Pancreas (tissue), 10 donors: ENCODE measurements at places on chromosomes 7 and 10. TPM values are rescaled to one million over a fixed set of nuclear protein-coding genes. Genes with fewer than 3 reads are reported as not detected.

GRCh38 chr7:158358926-158359645 lies 228.5 kb downstream of the PTPRN2 start:
- DNase-seq, result no peak

DNA sequence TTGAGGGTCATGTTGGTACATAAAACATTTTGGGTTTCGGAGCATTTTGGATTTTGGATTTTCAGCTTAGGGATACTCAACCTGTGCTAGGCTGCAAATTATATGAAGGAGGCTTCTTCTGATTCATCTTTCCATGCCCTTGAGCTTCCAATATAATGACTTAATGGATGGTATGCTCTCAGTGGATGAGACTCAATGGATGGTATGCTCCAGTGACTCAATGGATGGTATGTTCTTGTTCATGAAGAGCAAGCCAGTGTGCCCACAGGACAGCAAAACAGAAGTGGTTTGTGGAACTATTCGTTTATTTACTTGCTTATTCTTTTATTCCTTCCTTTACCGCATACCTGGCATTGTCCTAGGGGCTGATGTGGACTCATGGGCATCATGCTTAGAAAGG lies 969.6 kb downstream of the LRMDA start:
- DNase-seq, result no peak

DNA sequence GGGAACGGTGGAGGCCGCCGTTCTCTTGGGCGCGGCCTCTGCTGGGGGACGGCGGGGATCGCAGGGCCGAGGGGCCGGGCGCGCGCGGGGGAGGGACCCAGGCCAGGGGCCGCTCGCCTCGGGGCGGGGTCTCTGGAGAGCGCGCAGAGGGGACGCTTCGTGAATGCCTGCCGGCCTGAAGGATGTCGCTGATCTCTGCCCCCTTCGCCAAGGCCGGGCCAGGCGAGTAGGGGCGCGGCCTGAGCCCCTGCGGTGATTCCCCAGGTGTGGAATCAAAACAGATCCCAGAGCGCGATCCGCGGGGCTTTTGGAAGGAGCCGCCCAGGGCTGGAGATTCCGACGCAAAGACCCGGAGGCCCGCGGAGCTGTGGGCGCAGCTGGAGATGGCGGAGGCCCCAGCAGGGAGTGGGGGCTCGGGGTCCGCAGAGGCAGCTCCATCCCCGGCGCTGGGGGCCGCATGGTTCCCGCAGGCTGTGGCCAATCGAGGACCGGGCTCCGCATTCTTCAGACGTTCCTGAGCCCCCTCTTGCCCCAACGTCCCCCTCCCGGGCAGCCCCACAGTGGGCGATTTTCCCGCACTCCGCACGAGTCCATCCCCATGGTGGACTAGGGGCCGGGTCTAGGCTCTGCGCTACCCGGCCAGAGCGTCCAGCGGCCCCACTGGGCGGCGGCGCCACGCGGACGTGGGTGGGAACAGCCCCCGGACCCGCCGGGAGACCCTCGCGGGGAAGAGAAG lies 166.0 kb downstream of the ACTR3B start:
- DNase-seq, result no peak

DNA sequence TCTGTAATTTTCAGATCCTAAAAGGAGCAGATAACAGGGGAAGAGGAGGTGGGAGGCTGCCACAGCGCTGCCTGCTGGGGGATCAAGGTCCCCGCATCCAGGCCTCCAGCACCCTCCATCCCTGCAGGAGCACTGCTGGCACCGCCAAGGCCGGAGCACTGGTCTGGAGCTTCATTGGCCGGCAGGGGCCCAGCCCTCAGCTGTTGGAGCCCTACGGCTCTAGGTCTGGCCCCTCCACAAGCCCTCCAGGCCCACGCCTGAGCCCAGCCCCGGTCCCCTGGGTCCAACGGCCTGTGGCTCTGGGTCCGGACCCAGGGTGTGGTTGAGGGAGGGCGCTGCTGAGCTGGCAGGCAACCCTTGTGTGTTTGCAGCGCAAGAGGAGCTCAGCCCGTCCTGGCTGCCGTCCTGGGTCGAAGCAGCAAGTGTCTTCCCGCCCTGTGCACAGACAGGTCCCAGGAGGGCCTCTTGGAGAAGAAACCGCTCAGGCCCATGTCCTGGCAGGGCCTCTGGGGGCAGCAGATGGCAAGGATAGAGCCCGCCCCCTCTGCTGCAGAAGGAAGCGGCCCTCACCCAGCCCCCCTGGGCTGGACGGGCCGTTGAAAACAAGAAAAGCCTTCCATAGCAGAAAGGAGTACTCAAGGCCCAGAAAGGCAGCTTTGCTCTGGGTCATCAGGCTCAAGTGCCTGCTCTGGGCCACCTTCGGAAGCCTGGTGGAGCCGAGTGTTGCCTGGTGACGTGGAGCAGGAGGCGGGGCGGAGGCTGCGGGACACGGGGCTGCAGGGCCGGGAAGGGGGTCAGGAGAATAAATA lies 54.3 kb upstream of the TNRC18 start:
- DNase-seq, result no peak

The DEPP1 gene
- 136 TPM for total RNA-seq

The GDF10 gene
- total RNA-seq, result 13.7 TPM

The FGL2 gene
- total RNA-seq, result 1.6 TPM

The ASZ1 gene
- total RNA-seq, result not detected

The PNLIP gene
- 39,320 TPM for total RNA-seq

DNA sequence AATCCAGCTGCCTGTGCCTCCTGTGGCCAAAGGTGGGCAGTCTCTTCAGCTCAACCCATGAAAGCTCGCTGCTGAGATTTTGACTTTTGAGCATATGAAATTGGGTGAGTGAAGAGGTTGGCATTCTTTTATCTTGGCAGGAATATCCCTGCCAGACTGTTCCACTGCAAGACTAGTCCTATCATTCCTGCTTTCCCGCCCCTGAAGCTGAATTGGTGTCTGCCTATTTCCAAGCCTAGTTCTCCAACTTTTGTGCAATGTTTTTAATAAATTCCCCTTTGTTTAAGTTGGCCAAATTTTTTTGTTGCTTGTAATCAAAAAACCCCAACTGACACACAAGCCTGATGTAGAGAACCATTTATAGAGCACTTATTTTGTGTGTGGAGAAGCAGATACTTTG lies 34.8 kb upstream of the BICC1 start:
- DNase-seq, result no peak

GRCh38 chr10:97821308-97822038 lies 28.2 kb upstream of the GOLGA7B start:
- no peak for DNase-seq

The REPIN1 gene
- 51.7 TPM for total RNA-seq

The AZGP1 gene
- total RNA-seq, result 174 TPM

GRCh38 chr7:1933066-1933750 lies 263.1 kb downstream of the ELFN1 start:
- no peak for DNase-seq

DNA sequence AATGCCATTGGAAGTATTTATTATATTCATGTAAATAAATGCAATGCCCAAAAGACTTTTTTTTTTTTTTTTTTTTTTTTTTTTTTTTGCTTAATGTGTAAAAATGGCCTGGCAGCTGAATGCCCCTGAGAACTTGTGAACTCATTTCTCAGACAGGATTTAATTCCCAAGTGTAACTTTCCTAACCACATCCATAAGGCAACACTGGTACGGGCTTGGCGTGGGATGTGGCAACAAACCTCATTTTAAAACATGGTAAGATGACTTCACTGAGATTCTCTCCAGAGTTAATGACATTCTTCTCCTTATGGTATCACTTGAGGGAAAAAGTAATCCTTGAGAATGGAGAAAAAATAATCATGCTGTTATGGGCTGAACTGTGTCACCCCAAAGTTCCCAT lies 150.4 kb downstream of the DGKI start:
- no peak for DNase-seq
